ENCODE measurements at places on chromosomes 3 and 15. TPM values are rescaled to one million over a fixed set of nuclear protein-coding genes. Genes with fewer than 3 reads are reported as not detected.

The FSD2 gene
- total RNA-seq: 150 TPM

GRCh38 chr3:115100806-115101205, 46.3 kb downstream of the ZBTB20 start:
- DNase-seq: no peak

DNA sequence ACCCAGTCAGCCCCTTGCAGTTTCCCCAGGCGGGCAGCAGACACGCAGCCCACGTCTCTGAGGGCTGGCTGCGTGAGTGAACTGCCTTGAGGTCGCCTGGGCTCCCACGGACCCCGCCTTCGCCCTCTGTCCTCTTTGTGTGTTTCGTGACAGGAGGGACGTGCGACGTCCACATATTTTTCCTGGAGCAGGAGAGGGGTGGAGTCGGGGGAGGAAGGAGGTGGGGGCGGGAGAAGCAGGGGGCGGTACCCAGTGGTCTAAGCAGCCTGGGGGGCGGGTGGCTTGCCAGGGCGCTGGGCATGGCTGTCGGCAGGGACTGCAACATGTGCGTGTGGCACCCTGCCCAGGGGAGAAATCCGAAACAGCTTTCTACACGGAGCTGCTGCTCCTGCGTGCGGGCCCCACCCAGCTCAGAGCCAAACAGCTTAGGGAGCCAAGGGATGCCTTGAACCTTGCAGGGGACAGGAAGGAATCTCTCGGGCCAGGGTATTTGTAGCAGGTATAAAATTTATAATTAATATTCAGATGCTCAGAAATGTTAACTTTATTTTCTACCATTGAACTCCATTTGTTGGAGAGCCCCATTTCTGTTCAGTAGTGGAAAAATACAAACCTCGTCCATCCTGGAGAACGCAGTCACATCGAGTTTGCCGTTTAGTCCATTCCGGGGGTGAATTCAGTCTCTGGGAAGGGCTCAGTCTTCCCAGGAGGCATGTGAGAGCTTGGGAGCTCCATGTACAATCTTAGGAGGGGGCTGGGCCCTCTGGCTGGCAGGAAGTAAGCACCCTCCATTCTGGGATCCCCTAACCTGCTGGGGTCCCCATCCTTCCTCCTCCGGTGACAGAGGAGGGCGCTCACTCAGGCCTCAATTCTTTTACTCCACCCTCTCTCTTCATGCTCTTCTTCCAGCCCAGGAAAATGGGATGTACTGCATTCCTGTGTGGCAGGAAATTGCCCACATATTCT, 79.1 kb upstream of the MEF2A start:
- DNase-seq: peak; percentile 93

GRCh38 chr15:83922649-83923294, 268.8 kb downstream of the ADAMTSL3 start:
- no peak for DNase-seq

GRCh38 chr3:86771741-86772512, 219.0 kb downstream of the VGLL3 start:
- peak; percentile 25 for DNase-seq
